ENCODE measurements at places on chromosomes 11 and 22. TPM values are rescaled to one million over a fixed set of nuclear protein-coding genes. Genes with fewer than 3 reads are reported as not detected.

- DNase-seq, result no peak
These were observed 16.9 kb downstream of the RNF185 start for GRCh38 chr22:31176923-31177322.

DNA sequence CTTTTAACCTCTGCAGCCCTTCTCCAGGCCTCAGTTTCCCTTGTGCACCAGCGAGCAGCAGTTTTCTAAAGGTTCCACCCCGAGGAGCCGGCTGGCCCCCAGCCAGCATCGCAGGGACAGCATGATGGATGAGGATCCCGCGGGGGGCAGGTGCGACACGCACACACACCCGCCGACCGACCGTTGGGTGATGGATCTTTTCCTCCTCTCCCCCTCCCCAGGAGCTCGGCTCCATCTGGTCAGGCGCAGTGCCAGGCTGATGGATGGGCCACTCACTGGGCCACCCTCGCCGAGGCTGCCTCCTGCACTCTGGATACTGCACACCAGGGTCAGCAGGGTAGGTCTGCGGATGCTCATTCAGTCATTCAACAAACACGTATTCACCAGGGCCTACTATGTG is 12.8 kb upstream of the CABP7 start:
- no peak for DNase-seq

DNA sequence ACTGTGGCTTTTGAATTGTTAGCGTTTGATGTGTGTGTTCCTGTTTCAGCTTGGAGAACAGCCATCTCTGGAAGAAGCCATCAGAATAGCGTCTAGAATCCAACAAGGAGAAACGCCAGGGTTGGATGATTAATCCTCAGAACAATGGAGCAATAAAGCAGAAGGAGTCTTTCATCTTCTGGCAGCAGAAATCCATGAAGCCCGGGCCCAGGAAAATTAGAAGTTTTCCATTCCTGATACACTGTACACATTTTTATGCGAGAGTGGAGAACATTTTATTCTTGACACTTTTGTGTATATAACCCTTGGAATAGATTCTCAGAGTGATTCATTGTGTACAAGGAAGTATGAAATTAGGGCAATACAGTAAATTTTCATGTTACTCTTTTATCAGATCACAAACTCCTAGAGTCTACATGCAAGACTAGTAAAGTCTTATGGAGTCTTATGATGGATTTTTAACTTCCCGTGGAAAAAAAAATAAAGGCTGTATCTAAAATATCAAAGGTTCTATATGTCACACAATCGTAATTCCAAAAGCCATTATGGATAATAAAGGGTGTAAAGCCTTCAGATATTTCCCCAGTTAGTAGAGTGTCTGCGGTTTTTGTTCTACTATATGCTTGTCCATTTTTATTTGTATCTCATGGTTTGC is 45.9 kb upstream of the WEE1 start:
- peak; percentile 66 for DNase-seq

DNA sequence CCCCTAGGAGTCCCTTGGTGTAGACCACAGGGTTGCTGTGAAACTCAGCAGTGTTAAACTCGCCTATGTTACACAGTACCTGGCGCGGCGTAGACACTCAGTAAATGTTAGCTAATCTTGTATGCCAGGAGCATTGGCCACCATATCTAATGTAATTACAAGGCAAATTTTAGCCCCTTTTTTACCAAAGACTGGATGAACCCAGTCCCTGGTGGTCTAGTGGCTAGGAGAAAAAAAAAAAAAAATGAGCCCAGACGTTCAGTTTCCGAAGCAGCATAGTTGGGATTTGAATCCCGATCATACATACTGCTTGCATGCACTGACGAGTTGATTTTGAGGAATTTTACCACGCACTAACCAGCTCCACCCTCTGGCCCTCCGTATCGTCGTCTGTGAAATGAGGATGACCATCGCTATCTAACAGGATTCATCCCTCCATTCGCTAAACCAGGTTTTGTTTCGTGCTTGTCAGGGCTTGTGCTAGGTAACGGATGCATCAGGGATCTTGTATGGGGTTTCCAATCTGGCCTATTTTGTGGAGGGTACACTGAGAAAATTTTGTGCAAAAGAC is 688 bp downstream of the PTS start:
- DNase-seq, result peak; percentile 57

DNA sequence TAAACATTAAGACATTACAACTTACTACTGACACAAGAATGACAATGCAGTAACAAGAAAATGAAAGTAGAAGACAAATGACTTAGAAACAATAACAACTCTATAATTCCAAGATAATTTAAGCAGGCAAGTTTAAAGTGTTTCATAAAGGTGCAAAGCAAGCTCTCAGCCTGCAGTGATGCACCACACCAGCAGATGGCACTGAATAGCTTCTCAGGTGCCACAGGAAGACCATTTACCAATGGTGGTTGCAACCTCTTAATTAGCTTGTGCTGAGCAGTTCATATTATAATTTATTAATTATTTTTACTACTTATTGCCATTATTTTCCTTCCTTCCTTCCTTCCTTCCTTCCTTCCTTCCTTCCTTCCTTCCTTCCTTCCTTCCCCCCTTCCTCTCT is 60.6 kb downstream of the NXPE2 start:
- DNase-seq, result peak; percentile 51

- DNase-seq, result peak; percentile 71
These were observed 19.3 kb downstream of the EIF3F start for GRCh38 chr11:8006349-8006977.

- DNase-seq, result no peak
These were observed 66.8 kb downstream of the TCF20 start for GRCh38 chr22:42203609-42204008.

The DDX6 gene
- 132 TPM for total RNA-seq

The PKDREJ gene
- not detected for total RNA-seq

The TP53I11 gene
- 25.8 TPM for total RNA-seq

The RIMBP3C gene
- 0.64 TPM for total RNA-seq

The ROBO4 gene
- total RNA-seq, result under 0.01 TPM

The DDTL gene
- total RNA-seq, result 3.0 TPM

The SRSF8 gene
- total RNA-seq, result 17.4 TPM

The MRGPRX4 gene
- total RNA-seq, result not detected

Data from fibroblast of villous mesenchyme (primary cell).